Activated gamma-delta T cell treated with Interleukin-2 at 50 U/mL for 16 hours (primary cell): ENCODE measurements at places on chromosomes 11 and 22.

DNA sequence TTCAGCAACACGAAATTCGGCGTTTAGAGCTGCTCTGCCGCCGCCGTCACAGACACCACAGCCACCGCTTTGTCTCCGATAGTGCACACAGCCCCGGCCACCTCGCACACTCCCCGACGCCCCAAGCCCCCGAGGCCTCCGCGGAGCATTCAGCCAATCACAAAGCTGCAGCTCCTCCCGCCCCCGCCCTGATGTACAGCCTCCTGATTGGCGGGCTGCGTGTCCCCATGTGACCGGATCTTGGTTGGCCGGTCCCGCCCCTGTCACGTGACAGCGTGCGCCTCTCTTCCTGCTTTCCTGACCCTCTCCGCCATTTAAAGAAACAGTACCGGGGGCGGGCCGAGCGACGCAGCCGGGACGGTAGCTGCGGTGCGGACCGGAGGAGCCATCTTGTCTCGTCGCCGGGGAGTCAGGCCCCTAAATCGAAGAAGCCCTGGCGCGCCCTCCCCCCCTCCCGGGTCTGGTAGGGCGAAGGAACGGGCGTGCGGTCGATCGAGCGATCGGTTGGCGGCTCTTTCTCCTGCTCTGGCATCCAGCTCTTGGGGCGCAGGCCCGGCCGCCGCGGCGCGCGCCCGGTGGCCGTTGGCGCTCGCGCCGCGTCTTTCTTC, at the start of gene TUG1:
TSS of gene TUG1 (plus strand) at position 342 of the 608 bp plus-strand sequence.
- DNase-seq = peak; percentile 97

DNA sequence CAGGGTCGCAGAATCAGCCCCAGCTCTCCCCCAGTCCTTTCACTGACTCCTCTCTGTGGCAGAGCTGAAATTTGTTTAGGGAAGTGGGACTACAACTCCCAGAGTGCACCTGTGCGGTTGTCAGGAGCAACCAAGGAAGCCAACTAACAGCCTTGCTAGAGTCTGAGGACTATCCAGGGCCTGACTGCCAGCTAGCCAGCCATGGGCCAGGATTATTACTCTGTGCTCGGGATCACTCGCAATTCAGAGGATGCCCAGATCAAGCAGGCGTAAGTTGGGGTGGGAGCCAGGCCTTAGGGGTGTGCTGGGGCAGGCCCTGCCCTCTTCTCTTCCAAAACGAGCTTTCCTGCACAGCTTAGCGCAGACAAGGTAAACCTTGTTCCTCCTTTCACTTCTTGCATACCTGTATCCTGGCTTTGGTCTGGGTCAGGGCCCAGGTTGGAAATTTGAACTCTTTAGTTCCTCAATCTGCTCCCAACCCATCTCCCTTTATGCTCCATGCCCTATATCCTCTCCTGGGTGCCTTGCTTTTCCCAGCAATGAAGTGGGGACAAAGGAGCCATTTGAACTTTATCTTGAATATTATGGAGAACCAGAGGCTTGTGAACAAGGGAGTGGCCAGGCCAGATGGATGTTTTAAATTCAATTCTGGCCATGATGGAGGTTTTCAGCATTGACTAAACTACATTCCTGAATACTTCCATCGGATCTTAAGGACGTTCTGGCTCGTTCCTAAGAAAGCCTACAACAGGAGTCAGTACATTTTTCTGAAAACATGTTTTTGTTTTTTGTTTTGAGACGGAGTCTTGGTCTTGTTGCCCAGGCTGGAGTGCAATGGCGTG, at the start of gene DNAJB13:
TSS of gene DNAJB13 (plus strand) at position 158 of the 842 bp plus-strand sequence. CDS start at position 202, 44 bp downstream.
- no peak for DNase-seq

- no peak for DNase-seq
Observed at GRCh38 chr22:34015642-34016041, 95.4 kb upstream of the LARGE1 start.

DNA sequence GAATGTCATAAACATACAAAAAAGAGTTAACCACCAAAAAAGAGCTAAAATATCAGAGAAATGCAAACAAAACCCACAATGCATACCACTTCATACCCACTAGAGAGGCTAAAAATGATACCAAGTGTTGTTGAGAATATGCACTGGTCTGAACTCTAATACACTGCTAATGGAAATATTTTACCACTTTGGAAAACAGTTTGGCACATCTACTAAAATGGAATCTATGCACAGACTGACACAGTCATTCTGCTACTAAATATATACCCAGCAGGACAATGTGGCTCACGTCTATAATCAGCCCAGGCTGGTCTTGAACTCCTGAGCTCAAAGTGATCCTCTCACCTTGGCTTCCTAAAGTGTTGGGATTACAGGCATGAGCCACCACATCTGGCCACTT, 18.0 kb downstream of the MAPK1 start:
- DNase-seq = no peak

GRCh38 chr22:19865141-19865829, 10.6 kb upstream of the GNB1L start:
- no peak for DNase-seq

GRCh38 chr11:24421766-24422165, 75.1 kb upstream of the LUZP2 start:
- no peak for DNase-seq

GRCh38 chr11:120643284-120643683, 131.7 kb downstream of the GRIK4 start:
- no peak for DNase-seq

- no peak for DNase-seq
Observed at GRCh38 chr11:112786886-112787530, 174.2 kb upstream of the NCAM1 start.

DNA sequence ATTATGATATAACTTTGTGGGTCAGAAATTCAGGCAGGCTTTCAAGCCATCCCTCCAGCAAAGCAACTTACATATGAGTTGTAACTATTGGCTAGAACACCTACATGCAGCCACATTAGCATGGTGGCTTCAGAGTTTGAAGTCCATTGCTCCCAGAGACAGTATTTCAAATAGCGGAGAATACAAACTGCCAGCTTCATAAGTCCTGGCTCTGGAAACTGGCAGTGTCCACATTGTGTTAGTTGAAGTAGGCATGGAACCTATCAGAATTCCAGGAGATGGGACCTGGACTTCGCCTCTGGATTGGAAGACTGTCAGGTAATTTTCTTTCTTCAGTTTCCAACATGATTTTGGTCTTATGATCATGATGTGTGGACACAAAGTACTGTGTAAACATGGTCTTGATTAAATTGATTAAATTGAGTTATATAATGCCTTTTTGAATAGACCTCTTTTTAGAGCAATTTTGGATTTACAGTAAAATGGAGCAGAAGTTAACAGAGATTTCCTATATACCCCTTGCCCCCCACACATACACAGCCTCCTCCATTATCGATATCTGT, 209.9 kb upstream of the NAV2 start:
- DNase-seq = no peak

GRCh38 chr11:92308366-92308765, 83.7 kb downstream of the FAT3 start:
- DNase-seq = no peak

DNA sequence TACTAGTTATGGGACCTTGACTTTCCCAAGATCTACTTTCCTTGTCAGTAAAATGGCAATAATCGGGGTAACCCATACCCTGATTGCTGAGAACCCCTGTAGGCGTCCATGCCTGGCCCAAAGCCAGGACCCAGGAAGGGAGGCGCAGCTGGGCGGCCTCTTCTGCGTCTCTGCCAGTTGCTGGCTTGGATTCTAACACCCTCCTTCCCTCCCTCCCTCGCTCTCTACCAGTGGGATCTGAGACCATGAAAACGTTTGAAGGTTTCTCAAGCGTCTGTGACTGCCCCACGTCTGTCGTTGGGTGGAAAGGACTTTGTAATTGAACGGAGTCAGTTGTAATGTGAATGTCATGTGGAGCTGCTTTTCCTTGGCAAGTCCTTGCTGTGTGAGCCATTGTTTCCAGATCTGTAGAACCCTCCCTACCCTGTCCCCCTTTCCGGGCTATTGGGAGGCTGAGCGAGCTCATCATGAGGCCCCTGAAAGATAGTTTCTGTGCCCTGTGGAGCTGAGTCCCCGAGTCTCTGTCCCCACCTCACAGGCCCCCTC, 47.8 kb downstream of the PARVB start:
- DNase-seq = no peak

GRCh38 chr11:72808331-72808798, 5.8 kb upstream of the ATG16L2 start:
- DNase-seq = no peak

DNA sequence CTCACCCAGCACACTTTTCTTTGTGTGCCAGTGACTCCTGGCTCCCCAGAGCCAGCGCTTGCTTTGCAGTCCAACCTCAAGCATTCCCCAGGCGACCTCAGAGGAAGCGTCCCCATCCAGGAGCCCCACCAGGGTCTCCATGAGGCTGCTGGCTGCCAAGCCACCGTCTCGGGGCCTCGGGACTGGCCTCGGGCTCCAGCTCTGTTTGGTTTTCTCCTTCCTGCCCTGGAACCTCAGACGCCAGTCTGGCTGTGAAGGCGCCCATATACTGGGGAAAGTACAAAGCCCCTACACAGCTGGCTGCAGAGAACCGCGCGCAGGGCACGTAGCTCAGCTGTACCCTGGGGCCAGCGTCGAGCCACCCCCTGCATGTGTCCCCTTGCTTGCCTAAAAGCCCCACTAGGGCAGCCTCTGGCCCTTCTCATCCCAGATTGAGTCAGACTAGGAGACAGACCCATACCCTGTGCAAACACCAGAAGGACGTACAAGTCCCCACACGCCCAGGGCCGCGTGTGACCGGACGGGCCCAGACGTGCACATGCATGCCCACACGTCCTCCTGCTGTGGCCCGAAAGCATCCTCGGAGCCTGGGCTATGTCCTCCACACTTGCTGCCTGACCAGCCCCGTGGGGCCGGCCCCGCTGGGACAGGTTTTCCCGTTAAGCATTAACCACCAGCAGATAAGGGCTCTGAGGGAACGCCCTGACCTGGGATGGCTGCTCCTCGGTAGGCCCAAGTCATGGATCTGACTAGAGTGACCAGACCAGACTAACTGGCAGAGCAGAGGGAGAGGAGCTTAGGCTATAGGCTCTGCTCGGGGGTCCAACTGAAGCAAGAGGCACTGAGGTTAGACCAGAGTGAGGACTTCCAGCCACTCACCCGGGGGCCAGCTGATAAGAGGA, 4.2 kb upstream of the SYT8 start:
- DNase-seq = no peak

DNA sequence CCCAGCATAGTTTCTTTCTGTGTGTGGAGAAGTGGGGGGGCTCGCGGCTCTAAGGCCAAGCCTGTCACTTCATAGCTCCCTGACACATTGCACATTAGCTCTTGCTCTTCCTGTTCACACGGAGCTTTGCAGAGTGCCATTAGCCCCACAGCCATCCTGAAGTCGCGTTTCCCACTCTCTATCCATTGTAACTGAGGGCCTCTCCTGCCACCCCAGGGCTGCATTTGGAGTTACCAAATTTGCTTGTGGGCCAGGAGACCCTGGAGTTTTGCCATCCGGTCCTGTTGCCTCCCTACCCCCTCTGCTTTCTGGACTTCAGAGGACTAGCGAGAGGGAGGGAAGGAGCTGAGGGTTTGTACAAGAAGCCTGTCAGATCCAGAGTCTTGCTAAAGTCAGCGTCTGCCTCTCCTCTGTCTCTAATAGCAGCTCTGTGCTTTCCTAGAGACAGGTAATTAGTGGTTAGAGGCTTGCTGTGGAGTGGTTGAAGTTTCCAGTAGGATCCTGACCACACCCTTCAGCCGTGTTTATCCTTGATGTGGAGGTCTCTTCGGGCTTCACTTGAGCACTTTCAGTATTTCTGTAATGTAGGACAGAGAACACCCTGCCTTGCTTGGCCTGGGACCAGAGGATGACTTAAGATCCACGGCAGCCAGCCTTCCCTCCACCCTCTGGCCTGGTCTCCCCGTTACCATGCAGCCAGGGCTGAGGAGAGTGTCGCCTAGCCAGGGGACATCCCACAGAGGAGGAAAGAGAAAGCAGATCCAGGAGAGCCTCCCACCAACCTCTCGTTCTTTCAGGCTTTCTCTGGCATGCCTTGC, 14.1 kb downstream of the DCPS start:
- DNase-seq = no peak

DNA sequence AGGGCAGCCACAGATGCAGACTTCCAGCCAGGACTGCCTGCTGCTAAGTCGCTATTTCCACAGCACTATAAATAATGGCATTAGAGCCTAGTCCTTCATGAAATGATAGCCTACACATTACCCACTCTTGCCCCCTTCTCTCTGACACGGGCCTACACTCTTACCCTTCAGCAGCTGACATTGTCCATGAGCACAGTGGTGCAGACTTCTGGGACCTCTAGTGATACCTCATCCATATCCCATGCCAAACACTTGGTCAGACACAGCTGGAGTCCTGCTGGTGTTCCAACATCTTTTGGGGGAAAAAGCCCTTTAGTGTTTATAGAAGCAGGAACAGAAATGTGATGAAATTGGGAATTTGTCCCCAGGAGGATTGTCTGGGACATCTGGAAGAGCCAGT, 43.4 kb upstream of the RAB1B start:
- DNase-seq = no peak

DNA sequence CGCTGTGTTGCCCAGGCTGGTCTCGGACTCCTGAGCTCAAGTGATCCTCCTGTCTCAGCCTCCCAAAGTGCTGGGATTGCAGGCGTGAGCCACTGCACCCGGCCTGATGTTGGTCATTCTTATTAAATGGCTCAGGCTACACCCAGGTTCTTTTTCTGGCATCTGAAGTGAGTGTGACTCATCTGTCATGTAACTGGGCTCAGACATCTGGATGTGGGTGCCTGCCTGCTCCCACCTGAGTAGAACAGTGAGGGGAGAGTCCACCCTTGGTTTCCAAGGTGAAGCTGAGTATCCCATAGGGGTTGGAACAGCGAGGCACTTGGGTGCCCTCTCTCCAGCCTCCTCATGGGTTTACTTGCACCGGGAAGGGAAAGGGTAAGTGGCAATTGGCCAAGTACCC, 36.7 kb upstream of the EIF3D start:
- DNase-seq = no peak

DNA sequence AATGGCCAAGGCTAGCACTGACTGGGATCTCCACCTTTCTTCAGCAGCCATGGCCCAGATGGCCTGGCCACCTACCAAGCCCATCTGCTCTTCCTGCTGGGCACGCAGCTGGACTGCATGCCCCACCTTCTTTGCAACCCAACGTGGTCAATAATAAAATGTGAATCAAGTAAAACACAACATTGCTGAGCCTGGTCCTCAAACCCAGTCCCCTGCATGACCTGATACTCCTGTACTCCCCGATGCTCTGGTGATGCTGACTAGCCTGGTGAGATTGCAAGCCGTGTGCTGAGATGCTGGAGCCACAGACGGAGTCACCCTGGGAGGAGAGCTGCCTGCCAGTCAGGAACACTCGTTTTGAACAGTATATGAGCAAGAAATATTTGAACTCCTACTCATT, 34.0 kb downstream of the PARVG start:
- DNase-seq = no peak

GRCh38 chr11:69490516-69490915, 9.1 kb downstream of the LINC01488 start:
- DNase-seq = no peak
